ENCODE measurements at places on chromosomes 3 and 15.

DNA sequence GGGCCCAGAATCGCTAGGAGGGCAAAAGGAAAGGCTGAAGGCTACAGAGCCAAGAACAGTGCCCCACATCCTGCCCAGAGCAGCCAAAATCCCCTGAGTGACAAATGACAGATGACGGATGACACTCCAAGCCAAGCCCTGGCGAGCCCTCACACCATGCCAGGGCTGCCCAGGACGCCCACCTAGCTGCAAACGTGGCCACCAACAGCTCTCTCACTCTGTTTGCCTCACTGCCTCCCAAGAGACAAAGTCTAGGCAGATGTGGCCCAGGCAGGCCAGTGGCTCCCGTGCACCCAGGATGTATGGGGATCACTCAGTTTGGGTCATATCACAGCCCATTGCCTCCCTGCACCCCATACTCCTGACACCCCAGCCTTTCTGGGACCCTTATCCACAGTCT lies 270.1 kb upstream of the NSMCE3 start:
- DNase-seq: no peak

DNA sequence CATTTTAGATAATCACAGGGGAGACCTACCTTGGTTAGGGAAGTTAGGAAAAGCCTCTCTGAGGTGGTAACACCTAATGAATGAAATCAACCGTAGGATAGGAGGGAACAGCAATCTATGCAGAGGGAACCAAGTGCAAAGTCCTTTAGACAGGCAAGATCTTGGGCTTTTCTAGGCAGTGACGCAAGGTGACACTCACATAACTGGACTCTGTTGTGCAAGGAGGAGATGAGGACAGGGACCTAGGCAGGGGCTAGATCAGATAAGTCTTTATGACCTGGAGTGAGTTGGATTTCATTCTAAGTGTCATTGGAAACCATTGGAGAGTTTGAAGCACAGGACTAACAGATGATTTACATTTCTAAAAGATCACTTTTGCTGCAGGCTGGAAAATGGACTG lies 4.6 kb upstream of the LMOD3 start:
- DNase-seq: no peak

DNA sequence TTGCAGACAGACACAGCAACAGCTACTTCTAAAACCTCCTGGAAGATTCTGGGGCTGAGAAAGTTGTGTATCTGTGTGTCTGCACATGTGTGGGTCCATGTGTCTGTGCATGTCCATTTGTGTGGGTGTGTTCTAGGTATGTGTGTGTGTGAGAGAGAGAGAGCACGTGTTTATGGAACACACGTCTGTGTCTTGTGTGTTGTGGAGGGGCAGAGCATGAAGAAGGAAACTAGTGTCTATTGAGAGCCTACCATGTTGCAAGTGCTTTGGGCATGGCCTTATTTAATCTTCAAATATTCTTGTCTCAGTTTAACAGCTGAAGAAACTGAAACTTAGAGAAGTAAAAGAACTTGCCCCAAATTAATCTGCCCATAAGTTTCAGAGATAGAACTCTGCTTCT lies 327.5 kb downstream of the UACA start:
- DNase-seq: no peak

- no peak for DNase-seq
Observed at GRCh38 chr3:113673593-113673992, 22.8 kb downstream of the USF3 start.

DNA sequence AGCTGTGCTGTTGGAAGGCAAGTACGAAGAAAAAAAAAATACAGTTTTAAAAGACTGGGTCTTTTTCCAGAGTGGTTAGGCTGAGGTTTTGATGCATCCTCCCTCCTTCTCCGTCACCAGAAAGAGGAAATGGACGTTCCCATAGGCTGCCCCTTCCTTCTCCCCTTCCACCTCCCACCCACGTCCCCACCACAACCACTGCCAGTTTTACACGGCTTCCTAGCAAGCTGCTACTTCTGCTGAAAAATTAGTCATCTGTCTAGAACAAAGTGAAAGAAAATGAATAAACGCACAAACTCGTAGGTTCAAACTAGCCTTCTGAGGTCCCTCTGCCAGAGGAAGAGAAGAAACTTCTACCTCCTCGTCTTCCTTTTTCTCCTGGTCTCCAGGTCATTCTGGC lies 71.6 kb upstream of the RPL35A start:
- no peak for DNase-seq

DNA sequence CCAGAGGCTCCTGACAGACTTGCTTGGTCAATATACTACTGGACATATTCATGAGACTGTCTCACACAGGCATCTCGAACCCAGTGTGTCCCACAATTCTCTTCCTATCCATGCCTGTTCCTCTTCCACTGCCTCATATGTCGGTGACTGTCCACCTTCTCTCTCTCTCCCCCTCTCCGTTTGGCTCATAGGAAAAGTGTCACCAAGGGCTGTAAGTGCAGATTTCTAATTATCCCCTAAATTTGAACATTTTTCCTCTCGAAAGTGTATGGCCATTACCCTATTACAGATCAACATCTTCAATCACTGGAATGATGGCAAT lies 22.5 kb upstream of the MUC20 start:
- no peak for DNase-seq

DNA sequence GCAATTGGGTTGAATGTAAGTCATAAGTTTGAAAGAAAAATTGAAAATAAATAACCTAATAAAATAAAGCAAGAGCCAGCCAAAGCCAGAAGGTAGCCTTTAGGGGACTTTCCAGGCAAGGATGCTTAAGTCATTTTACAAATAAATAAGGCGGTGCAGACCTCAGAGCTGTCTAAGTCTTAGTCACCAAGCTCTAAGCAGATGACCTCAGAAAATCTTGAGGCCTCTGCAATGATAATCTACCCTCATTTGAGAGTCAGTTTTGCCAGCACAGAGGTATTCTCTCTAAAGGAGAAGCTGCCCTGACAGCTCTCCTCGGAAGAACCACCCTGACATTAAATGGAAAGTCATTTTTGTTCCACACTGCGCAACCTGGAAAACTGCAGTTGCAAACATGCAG lies 113.9 kb downstream of the OXNAD1 start:
- DNase-seq: peak; percentile 68

GRCh38 chr3:61927332-61927731 lies 366.0 kb downstream of the PTPRG start:
- DNase-seq: peak; percentile 26

DNA sequence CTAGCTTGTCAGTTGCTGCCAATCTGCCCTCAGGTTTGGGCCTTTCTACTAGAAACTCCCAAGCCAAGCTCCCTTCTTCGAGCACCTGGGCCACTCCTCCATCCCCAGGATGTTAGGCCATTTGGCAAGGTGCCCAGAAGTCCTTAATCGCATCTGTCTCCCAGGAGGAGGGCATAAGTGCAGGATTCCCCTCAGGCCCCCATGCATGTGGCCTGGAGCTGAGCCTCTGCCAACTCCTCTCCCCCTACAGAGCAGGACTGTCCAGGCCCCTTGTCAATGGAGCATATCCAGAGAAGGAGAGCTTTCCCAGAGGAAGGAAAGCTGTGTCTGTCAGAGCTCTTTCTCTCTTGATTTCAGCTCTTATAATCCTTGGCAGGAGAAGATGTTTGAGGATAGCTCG lies 182.6 kb upstream of the ROPN1 start:
- no peak for DNase-seq

- DNase-seq: no peak
Observed at GRCh38 chr15:80923668-80924067, 66.0 kb downstream of the MESD start.

DNA sequence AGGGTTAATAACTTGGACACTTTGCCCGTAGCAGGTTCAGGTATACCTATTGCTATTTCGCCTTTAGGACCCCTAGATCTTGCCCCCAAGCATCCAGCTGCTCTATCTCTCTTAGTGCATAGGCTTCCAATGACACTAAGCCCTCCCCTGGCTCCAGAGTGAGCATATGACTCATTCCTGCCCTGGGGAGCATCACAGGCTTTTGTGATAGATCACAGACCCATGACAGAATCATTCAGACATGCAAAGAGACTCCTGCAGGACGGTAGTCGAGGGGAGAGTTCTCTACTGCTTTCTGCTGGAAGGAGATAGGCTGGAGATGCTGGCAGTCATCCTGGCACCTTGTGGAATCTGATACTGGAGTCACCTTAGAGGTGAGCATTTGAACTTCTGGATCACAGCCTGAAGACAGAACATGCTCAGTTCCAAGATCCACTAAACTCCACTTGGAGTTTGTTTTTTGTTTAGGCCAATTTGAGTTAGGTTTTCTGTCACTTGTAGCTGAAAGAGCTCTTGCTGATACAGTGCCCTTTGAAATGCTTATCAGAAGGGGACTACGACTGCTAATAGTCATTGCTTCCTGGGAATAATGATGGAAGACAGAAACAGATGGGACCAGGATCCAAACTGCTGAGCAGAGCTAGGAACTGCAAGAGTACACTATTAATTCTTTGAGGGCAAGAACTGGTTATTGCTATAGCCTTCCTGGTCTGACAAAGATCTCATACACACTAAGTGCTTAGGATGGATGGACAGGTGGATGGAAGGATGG lies 11.0 kb downstream of the LYSMD2 start:
- DNase-seq: peak; percentile 68

GRCh38 chr3:100915706-100916495 lies 77.3 kb downstream of the ABI3BP start:
- no peak for DNase-seq

- no peak for DNase-seq
Observed at GRCh38 chr3:12180218-12180617, 21.5 kb upstream of the TIMP4 start.

DNA sequence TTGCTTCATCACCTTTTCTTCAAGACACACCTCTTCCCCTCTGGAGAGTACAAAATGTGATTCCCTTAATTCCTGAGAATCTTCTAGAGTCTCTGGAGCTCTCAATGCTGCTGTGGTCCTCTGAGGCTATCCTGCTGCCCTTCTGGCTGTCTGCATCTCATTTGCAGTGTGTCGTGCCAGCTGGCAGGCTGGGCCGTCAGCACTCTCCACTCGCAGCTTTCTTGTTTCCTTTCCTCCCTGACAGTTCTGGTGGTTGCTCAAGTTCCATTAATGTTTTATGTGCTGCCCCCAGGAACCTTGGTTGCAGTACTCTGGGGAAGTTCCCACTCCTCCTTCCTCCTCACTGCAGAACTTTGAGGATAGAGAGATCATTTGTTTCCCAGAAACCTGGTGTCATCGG lies 210.8 kb upstream of the ROPN1 start:
- no peak for DNase-seq

DNA sequence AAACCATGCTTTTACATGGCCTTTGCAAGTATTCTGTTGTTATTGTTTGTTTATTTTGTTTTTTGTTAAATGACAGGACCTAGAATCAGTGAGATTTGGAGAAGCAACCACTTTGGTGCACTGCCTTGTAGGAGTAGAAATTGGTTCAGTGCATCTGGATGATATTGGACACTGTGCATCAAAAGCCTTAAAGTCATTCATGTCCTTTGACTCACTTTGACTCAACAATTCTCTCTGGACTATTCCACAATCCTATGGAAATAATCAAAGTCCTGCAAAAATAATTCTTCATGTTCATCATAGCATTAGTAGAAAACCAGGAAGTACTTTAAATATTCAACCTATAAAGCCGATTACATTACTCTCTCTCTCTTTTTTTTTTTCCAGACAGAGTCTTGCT lies 224.8 kb downstream of the ABHD5 start:
- DNase-seq: no peak

DNA sequence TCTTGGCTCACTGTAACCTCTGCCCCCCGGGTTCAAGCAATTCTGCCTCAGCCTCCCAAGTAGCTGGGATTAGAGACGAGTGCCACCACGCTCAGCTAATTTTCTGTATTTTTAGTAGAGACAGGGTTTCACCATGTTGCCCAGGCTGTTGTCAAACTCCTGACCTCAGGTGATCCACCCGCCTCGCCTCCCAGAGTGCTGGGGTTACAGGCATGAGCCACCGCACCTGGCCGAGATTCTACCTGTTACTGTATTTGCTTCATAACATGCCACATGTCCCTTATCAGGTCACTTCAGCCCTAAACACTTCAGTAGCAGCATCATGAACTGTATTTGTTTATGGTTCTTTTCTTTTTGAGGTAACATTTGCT lies 7.5 kb upstream of the LCTL start:
- no peak for DNase-seq

- no peak for DNase-seq
Observed at GRCh38 chr15:95715906-95716656, 614.4 kb upstream of the NR2F2 start.

GRCh38 chr3:66228707-66229106 lies 7.9 kb downstream of the SLC25A26 start:
- no peak for DNase-seq

- peak; percentile 26 for DNase-seq
Observed at GRCh38 chr3:71998995-71999673, 214.2 kb upstream of the PROK2 start.

GRCh38 chr3:171428321-171428787 lies 31.9 kb downstream of the TNIK start:
- no peak for DNase-seq

- no peak for DNase-seq
Observed at GRCh38 chr3:25655659-25656058, 9.0 kb downstream of the TOP2B start.

GRCh38 chr3:123818921-123819429 lies 65.2 kb downstream of the MYLK start:
- DNase-seq: peak; percentile 45

GRCh38 chr3:171093462-171093861 lies 66.9 kb upstream of the SLC2A2 start:
- no peak for DNase-seq

- DNase-seq: no peak
Observed at GRCh38 chr3:174973465-174973864, 114.3 kb downstream of the NAALADL2 start.

DNA sequence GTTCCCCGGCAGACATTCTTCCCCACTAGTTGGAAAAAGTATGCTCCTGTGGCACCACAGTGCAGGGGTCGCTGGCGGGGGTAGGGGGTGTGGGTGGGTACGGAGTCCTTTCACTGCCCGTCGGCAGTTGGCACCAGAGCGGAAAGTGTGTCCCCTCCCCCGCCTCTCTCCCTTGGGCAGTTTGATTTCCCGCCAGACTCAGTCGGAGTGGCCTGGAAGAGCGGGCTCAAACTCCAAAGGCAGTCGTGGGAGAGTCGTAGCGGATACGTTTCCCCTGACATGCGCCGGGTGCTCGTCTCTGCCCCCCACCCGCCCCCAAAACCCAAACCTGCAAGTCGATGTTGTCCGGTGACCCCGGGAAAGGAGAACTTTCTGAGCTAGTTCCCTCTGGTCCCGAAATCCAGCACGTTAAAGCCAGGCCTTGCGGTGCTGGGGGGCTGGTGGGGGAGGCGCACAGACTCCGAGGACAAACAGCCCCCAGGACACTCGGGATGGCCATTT lies 4.4 kb upstream of the FOXB1 start:
- no peak for DNase-seq

DNA sequence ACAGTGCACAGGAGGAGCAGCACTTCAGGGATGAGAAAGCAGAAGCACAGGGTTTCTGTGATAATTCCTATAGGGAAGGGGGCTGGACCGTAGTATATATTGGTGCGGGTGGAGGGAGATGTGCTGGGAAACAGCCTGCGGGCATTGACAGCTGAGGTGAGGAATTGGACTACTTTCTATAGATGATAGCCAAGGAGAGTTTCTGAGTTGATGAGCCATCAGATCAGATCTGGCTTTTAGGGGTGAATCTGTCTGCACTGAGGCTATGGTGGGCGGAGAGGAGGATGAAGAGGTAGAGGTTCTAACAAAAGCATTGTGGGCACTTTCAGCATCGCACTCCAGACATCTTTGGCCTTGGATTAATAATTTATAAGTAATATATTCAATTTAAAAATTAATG lies 33.1 kb downstream of the SELENOT start:
- no peak for DNase-seq
